ENCODE measurements at places on chromosomes 5 and 9. TPM values are rescaled to one million over a fixed set of nuclear protein-coding genes. Genes with fewer than 3 reads are reported as not detected.

CCDC171 gene
- 0.41 TPM for total RNA-seq

NFX1 gene
- 26.5 TPM for total RNA-seq

PCYOX1L gene
- total RNA-seq = 2.6 TPM

PCDHGA6 gene
- 0.13 TPM for total RNA-seq

CARTPT gene
- total RNA-seq = not detected

NOXA1 gene
- 1.0 TPM for total RNA-seq

IL13 gene
- not detected for total RNA-seq

NDUFS6 gene
- total RNA-seq = 123 TPM

BASP1 gene
- total RNA-seq = 320 TPM

CNTFR gene
- total RNA-seq = 0.08 TPM

IL17B gene
- not detected for total RNA-seq
